ENCODE measurements at places on chromosomes 12 and 14.
A peak's percentile ranks its signal among the peaks of the same experiment; 100 is the strongest.

GRCh38 chr12:100229036-100229635, 28.5 kb downstream of the ACTR6 start:
- DNase-seq, result no peak

DNA sequence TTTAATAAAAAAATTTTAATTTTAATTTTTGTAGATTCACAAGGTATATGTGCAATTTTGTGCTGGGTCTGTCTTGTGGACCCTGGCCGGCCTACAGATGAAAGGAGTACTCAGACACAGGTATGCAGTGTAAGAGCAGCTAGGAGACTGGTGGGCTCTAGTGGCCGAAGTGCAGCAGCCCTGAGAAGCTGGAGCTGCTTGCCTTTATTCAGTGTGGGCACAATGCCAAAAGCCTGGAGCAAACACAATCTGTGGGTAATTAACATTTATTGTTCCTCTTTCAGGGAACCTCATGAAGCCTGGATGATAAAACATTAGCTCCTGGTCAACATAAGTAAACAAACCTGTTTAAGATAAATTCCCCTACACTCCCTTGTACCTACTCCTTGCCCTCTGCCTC, 135.7 kb upstream of the SEL1L start:
- DNase-seq, result no peak

DNA sequence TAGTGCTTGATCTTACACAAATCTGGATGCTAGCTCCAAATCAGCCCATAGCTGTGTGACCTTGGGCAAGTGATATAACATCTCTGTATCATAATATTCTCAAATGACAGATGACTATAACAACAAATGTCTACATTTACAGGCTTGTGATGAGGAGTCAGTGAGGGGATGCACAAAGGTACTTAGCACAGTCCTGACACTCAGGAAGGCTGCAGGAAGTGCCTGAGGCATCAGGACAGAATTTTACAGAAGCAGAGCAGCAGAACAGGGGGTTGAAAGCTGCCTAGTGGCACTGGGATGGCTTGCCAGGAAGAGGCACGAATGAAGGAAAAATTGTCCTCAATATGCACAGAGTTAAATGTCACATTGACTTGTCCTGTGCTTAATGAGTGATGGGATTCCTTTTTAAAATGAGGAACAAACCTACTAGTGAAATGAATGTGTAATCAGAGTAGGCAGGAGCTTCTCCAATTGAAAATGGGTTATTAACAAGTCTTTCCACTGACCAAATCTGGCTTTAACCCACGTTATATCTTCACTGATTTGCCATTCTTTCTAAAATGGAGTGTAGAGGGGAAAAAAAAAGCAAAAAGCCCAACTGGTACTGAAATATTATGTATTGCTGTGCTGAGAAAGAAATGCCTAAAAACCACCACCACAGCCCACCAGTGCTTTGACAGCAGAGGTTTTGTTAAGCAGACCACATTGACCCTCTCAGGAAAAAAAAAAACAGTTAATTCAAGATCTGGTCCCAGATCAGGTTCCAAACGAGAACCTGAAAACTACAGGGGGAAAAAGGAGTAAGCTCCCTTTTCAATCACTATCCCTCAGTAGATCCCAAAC, 11.6 kb downstream of the BTG1 start:
- no peak for DNase-seq

DNA sequence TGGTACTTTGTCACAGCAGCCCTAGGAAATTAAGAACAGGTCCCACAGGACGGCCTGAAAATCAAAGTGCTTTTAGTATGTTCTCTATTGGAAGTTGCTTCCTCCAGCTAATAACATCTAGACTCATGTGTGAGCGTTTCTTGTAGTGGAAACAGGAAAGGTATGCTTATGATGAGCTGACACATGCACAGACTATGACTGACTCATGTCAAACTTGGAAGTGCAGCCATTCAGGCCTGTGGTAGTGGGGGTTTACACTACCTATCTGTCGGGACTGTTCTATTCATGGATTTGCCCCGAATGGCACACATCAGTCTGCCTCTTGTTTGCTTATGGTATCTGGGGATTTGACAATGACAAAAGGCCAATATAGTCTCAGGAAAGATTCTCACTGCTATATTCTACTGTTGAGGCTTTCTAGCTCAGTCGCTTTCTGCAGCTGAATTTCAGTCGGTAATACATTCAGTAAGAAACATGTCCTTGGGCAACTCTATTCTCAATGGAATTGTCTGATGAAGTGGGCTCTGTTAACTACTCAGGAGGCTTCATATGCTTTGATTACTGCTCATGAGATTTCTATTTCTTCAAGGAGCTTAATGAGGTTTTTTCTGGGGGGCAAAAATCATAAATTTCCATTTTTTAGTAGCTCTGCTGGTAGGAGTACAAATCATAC, 270.3 kb upstream of the DAAM1 start:
- peak; percentile 40 for DNase-seq

DNA sequence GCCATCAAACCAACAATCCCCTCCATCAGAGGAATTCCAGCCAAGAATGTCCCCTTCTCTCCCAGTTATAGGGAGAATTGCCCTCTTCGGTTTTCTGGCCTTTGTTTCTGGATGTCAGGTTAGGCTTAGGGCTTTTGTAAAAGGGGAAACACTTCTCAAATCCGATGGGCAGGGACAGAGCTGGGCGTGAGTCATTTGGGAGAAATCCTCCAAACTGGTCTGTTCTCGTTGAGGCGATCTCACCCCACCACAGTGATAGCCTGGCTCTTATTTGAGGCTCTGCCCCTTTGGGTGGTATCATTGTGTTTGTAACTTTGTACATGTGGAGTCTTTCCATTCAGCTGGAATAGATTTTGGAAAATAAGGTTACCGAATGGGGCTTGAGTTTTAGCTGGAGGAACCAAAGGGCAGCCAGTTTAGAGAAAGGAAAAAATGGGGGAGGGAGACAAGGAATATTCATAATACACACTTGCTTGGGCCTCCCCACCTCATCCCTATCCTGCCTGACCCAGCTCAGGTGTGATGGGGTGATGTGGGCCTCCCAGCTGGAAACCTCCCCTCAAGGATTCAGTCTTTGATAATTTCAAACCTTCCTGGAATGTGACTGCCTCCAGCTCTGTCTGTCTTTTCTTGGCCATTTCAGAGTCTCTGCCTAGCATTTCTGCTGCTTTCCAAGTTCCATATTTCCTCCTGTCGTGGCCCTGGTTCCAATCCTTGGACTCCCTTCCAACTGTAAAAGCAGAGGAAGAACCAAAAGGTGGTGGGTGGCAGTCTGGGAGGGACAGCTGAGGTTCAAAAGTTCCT, 7.5 kb downstream of the HOXC4 start:
- DNase-seq, result no peak

DNA sequence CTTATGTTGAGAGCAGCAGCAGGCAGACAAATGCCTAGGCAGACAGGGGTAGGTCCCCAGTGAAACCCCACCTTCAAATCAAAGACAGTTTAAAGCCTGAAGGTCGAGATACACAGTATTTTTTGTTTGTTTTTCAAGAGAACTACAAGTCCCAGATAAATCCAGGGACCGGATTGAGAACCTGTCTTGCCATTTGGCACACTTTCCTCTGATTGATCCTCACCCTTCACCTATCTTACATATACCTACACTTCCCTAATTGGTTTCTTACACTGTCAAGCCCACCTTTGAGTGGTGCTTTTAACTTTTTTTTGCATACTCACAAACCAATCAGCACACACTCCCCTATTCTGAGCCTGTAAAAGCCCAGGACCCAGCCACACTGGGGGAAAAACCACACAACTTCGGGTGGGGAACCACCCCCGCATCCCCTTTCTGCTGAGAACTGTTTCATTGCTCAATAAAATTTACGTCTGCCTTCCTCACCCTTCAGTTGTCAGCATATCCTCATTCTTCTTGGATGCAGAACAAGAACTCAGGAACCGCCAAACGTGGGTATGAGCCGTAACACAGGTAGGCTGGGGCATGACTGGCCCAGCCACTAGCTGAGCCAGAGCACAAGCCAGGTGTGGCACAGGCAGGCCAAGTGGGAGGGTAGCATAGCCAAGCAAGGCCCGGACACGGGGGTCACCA, 11.1 kb downstream of the DICER1 start:
- no peak for DNase-seq

DNA sequence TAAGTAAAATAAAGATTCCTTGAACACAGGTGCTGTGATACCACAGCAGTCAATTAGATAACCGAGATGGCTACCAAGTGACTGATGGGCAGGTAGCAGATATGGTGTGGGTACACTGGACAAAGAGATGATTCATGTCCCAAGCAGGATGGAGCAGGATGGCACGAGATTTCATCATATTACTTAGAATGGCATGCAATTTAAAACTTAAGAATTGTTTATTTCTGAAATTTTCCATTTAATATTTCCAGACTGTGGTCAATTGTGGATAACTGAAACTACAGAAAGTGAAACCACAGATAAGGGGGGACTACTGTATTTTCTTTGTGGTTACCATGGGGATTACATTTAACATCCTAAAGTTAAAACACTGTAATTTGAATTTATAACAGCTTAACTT, 7.5 kb upstream of the ZFP36L1 start:
- DNase-seq, result no peak

DNA sequence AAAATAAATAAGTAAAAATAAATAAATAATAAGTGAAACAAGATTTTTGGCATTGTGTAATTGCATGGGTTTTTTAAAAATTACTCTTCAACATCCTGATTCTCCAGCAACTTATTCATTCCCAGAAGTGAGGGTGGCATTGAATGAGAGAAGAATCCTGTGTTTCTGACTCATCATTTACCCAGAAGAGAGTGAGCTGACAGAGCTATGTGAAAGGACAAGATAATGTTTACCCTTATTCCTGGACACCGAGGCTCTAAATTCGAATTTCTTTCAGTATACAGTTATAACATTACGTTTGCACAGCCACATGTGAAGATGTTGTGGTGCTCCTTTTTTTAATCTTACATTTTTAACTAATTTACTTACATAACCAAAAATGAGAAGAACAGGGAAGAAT, 36.4 kb downstream of the BBS10 start:
- DNase-seq, result no peak

DNA sequence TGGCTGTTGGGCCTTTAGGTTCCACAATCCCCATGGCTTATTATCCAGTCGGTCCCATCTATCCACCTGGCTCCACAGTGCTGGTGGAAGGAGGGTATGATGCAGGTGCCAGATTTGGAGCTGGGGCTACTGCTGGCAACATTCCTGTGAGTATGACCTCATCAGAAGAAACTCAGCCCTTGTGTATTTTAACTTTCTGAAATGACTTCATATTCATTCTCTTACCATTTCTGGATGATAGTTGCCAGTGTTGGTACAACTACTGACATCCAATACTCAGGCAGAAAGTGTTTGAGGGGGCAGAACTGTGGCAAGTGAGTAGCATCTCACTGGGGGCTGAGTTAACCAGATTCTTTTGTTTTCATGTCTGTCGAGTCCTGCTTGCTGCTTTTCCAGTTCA, 2.3 kb downstream of the DAZAP2 start:
- no peak for DNase-seq

GRCh38 chr12:55780685-55781084, 36.8 kb downstream of the SARNP start:
- DNase-seq, result no peak

GRCh38 chr14:22491683-22492621, 97.1 kb downstream of the DAD1 start:
- no peak for DNase-seq

DNA sequence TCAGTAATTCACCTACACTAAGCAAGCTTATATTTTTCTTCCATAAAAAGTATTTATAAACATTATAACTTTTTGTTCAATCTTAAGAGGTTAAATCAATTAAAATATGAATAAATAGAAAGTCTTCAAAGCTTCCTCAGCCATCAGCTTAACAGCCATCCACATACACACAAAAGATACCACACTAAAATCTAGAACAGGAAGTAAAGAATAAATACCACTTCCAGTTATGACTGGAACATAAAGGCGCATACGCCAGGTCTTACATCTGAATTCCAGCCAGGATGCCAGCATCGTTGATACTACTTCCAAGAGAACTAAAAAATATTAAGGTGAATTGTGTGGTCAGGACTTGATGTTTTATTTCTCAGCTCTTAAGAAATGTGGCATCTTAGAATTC, 17.0 kb downstream of the SIX1 start:
- DNase-seq, result no peak

GRCh38 chr12:26647088-26647487, 185.9 kb downstream of the ITPR2 start:
- DNase-seq, result no peak

DNA sequence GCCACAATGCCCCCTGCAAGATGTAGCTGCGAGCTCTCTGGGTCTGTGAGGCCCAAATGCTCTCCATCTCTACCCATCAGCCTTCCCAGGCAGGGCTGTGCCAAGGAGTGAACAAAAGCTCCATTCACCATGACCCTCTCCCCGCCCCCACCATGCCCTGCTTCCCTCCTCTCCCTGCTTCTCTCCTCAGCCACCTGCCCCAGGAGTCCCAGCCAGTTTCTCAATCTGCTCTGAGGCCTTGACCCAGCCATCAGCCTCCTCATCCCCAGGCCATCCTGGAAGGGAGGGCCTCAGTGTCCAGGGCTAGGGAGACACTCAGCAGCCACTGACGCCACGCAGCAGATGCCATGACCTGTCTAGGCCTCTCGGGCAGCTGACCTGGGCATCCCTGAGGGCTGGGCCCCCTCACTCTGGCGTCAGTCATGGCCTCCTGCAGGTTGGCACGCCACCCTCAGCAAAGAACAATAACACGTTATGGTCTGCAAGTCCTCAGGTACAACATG, 8.5 kb upstream of the KRT5 start:
- DNase-seq, result no peak

- no peak for DNase-seq
These were observed 239.8 kb downstream of the KTN1 start for GRCh38 chr14:55819610-55820304.

DNA sequence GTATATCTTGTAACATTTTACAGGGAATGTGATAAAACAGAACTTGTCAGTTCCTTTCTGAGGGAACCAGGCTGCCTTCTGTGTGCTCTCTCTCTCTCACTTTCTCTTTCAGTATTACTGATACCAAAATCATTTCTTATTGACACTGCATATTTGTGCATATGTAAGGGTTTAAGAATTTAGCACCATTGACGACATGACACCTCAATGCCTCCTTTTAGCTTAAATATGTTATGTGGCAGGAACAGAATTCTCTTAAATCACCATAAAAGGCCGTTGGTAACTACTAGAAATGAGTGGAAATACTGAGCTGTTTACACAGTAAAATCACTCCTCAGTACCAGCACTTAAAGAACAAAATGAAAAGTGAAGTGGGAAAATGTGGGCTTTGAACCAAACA, 457.7 kb upstream of the SYT1 start:
- DNase-seq, result no peak

DNA sequence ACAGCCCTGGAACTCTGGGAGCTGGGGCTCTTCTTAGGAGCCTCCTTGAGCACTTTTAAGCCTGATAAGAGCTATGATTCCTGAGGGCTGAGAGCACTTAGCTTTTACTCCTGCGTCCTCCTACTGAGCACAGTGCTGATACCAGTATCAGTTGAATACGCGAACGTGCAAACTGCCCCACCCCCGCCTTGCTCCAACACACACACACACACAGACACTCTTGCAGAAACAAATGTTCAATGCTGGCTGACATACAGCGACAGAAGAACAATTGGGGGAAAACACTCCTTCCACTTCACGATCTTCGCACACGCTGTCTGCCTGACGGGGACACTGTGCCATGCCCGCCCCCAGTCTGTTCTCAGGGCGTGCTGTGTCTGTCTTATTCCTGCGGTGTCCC, 57.2 kb upstream of the DLK1 start:
- DNase-seq, result no peak

- no peak for DNase-seq
These were observed 33.5 kb upstream of the ADGRD1 start for GRCh38 chr12:130920119-130920703.
